Cortex of kidney (tissue), 1 donor: ENCODE measurements at places on chromosomes 5 and 9.

DNA sequence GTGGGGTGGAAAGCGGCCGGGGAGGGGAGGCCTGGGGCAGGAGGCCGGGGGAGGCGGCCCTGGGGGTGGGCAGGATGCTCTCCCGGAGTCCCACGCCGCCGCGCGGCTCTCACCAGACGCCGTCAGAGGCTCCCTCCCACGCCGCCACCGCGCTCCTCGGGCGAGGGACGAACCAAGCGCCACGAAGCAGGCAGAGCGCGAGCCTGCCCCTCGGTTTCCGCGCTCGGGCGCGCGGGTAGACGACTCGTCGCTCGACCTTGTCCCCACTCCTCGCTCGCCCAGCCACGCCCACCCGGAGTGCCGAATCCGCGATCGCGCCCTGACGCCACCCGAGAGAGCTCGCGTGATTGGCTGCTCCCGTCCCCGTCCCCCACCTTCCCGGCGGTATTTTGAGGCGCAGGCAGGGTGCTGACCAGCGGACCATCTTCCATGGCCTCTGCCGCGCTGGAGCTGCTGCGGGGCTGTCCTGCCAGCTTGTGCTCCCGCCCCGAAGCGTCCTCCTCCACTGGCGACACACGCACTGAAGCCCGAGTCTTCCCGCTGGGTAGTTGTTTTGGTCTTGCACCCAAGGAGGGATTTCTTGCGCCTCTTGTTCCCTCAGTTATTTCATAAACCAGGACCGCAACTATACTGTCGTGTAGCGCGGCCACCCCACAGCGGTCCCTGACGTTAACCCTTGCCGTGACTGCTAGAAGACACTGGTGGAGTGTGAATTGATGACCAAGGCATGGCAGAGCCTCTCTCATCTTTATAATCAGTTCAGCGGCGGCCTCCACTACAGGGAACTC is at the start of gene GNE:
GNE (minus strand) TSS at position 241 of the 788 bp plus-strand sequence. CDS start 9,093 bp downstream, outside the sequence.
- peak; percentile 43 for DNase-seq

- DNase-seq: no peak
These were observed 500.2 kb upstream of the DAP start for GRCh38 chr5:11261241-11261640.

DNA sequence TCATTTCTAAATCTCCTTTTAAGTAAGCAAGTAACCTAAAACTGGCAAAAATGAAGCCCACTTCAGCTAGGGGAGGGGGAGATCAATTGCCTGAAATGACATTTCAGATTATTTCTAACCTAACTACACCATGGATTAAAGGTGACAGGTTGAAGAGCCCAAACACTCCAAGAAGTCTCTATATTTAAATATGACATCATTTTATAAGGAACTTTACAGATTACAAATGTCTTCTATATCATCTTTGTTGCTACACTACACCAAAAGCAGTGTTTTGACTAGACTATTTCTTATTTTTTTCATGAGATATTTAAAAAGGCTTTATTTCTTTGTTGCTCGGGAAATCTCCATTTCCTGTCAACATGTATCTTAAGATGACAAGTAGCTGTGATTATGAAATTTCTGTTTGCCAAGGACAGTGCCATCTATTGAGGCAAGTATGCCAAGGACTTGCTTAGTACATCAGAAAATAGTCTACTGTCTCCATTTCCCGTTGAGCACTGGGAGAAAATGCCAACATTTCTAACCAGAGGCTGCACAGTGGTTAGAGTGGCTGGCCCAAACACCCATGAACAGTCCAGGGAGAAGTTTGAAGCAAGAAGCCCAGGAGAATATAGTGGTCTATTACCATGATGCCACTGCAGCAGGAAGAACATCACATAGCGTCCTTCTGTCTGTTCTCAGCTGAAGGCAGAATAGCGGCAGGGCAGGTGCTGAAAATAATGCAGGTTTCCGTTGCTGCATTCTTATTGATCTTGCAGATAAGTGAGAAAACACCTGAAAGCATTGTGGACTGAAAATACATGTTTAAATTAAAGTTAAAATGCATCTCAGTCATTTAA is 93.4 kb upstream of the ITGA2 start:
- no peak for DNase-seq

- no peak for DNase-seq
These were observed 154.6 kb upstream of the NR3C1 start for GRCh38 chr5:143558048-143558447.

- DNase-seq: no peak
These were observed 381.8 kb downstream of the MLLT3 start for GRCh38 chr9:20240498-20240897.

- DNase-seq: no peak
These were observed 210.6 kb downstream of the GOLPH3 start for GRCh38 chr5:31963358-31964006.

- no peak for DNase-seq
These were observed 208.9 kb downstream of the TRIM32 start for GRCh38 chr9:116895961-116896360.
